Esophagus muscularis mucosa (tissue), 4 donors: ENCODE measurements at places on chromosomes 7 and 10. TPM values are rescaled to one million over a fixed set of nuclear protein-coding genes. Genes with fewer than 3 reads are reported as not detected.

The MLXIPL gene
- 19.5 TPM for total RNA-seq

The NPSR1 gene
- not detected for total RNA-seq

- peak; percentile 95 for DNase-seq
- peaks cover 64% of the 10 kb centered on the region for H3K4me1 ChIP-seq
- H3K4me3 ChIP-seq: peak overlapping the region; percentile 56
- no peaks in the 10 kb centered on the region for H3K27me3 ChIP-seq
Measured at GRCh38 chr10:72260239-72260975, 13.3 kb upstream of the DDIT4 start.

GRCh38 chr10:90674461-90674860 lies 183.4 kb downstream of the HTR7 start:
- no peak overlapping the region for H3K4me3 ChIP-seq
- H3K27ac ChIP-seq: no peak overlapping the region
- no peaks in the 10 kb centered on the region for H3K4me1 ChIP-seq
- no peak for DNase-seq

DNA sequence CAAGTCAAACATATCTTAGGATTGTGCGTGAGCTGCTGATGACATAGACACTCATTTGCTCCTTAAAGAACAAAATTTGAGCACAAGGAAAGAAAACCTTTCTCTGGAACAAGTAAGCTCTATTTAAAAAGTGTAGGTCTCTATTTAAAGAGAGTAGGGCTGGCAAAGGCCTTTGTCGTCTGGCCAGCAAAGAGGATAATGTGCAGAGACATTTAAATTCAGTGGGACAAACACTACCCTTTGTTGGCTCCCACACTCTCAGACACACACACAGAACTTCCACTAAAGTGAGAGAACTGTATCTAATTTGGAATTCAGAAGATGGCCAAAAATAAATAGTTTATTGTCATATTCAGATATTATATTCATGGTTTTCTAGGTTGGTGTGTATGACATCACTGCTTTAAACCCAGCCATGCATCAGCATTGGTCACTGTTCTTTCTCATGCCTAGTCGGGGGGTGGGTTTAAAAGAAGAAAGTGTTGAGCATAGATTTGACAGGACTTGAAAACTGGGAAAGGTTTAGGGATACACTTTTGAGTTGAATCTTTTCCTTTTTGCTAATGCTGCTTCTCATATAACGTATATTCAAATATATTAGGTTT lies 49.5 kb upstream of the HDAC9 start:
- H3K36me3 ChIP-seq: no peaks in the 10 kb centered on the region
- no peak overlapping the region for H3K27ac ChIP-seq
- DNase-seq: no peak
- H3K4me3 ChIP-seq: no peak overlapping the region
- H3K4me1 ChIP-seq: peaks cover 8% of the 10 kb centered on the region

DNA sequence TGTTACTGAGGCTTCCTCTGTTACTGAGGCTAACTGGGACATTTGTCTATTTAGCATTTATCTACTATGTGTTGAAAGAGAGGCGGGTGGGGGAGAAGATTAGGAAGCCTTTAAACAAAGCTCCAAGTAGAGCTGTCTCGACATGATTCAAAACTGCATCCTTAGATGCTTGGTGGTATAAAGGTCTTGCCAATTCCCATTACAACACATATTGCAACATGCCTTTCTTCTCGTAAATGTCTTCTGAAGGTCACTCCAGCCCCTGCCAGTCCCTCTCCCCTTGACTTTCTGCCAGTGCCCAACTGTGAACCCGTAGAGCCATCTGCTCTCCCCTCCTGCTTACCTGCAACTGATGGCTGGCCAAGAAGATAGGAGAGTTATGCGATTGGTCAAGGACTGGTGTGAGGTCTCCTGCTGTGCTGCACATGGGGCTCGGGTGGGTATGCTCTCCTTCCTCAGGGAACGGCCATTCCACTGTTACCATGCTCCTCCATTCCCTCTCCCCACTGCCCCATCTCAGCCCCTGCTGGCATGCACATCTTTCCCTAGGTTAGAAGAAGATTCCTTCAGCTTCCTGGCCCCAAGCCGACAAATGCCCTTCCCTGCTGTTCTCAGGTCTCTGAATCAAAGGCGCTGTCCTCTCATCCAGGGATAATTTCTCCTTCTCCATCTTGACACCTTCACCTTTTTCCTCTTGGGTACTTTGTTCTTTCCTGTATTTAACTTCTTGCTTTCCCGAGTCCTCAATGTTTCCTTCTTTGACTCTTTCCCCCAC lies 43.6 kb upstream of the ZNF32 start:
- H3K27ac ChIP-seq: no peak overlapping the region
- DNase-seq: no peak
- H3K4me1 ChIP-seq: peaks cover 23% of the 10 kb centered on the region
- no peaks in the 10 kb centered on the region for H3K27me3 ChIP-seq
- no peak overlapping the region for H3K4me3 ChIP-seq

- H3K27ac ChIP-seq: no peak overlapping the region
- no peak for DNase-seq
- no peak overlapping the region for H3K4me3 ChIP-seq
Measured at GRCh38 chr10:9254353-9254752, 1199.9 kb downstream of the GATA3 start.
